Suprapubic skin (tissue), 4 donors: ENCODE measurements at places on chromosomes 4 and X. TPM values are rescaled to one million over a fixed set of nuclear protein-coding genes. Genes with fewer than 3 reads are reported as not detected.

Gene TMEM165
- total RNA-seq, result 101 TPM

- no peak for DNase-seq
These were observed 21.3 kb upstream of the SULT1E1 start for GRCh38 chr4:69881173-69881773.

DNA sequence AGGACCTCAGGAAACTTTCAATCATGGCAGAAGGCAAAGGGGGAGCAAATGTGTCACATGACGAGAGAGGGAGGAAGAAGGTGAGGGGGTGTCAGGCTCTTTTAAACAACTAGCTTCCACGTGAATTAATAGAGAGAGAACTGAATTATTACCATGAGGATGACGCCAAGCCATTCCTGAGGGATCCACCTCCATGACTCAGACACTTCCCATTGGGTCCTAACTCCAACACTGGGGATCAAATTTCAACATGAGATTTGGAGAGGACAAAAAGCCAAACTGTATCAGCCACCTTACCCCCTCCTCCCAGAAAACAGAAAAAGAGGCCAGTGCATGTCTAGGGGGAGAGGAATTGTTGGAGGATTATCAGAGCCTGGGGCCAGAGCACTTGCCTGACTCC is 40.4 kb upstream of the LAS1L start:
- no peak for DNase-seq

DNA sequence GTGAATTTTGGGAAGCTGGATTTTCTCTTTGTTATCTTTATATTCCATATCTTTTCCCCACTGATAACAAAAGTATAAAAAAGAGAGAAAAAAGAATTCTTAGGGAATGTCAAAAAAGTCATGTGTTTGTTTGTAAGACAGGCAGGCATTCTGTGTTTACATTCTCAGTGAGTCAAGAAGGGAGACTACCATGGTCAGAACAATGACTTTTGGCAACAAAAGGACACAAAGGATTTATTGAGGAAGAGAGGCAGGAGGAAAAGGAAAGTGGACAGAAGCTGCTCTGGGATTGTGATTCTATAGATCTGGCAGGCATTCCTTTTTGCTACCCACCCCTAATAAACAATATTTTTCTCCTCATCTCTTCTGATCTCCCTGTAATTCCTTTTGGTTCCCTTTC is 5.9 kb upstream of the ANK2 start:
- no peak for DNase-seq

DNA sequence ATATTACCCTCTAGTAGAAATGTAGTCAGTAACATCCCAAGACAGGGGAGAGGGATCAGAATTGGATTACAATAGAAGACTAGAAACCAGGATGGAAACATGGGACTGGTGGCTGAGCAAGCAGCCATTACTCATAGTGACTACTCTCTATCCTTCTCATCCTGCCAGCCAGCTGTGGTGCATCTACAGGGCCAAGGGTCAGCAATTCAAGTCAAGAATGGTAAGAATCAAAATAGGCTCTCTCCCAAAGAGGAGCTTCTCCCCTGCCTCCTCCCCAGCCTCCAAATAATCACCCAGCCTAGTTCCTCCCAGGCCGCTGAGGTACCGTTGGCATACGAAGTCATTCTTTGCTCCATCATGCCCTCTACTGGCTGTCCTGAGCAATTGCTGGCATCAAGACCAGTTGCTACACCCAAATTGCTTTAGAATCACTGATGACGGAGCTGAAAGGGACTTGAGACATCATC is 19.4 kb downstream of the AWAT2 start:
- no peak for DNase-seq
